Left lung (tissue), 14 donors: ENCODE measurements at places on chromosomes 11 and 22. TPM values are rescaled to one million over a fixed set of nuclear protein-coding genes. Genes with fewer than 3 reads are reported as not detected.

DNA sequence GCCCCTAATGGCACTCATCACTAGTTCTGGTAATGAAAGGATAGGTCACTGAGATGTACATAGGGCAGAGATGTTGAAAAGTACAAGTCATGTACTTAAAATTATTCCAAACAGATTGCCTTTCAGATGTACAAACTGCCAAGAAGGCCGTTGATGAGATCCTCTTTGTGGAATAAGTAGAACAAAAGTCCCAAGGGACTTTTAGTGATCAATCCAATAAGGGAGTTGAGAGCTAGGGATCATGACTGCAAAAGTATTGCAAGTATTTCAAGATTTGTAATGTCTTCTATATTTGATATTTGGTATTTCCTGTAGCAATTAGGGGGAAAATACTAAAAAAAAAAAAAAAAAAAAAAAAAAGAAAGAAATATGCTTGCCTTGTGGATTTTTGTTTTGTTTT, 82.2 kb downstream of the ATG16L2 start:
- H3K4me1 ChIP-seq: no peaks in the 10 kb centered on the region
- no peaks in the 10 kb centered on the region for H3K27me3 ChIP-seq
- peaks cover 15% of the 10 kb centered on the region for H3K36me3 ChIP-seq
- no peak for DNase-seq

GRCh38 chr11:30128269-30128932, 102.4 kb upstream of the FSHB start:
- H3K27ac ChIP-seq: no peak overlapping the region
- no peaks in the 10 kb centered on the region for H3K27me3 ChIP-seq
- H3K4me3 ChIP-seq: no peak overlapping the region
- peak; percentile 32 for DNase-seq
- no peaks in the 10 kb centered on the region for H3K4me1 ChIP-seq

- DNase-seq: no peak
- H3K4me1 ChIP-seq: peaks cover 18% of the 10 kb centered on the region
- H3K4me3 ChIP-seq: no peak overlapping the region
- H3K27me3 ChIP-seq: no peaks in the 10 kb centered on the region
Observed at GRCh38 chr22:30182815-30183214, 63.7 kb downstream of the LIF start.

- peak overlapping the region; percentile 55 for H3K4me3 ChIP-seq
- no peak for DNase-seq
- no peaks in the 10 kb centered on the region for H3K36me3 ChIP-seq
- no peaks in the 10 kb centered on the region for H3K27me3 ChIP-seq
Observed at GRCh38 chr11:19713196-19714021, 772 bp downstream of the NAV2 start.

GRCh38 chr11:100922121-100922520, 207.5 kb downstream of the PGR start:
- DNase-seq: no peak
- no peaks in the 10 kb centered on the region for H3K36me3 ChIP-seq
- no peaks in the 10 kb centered on the region for H3K27me3 ChIP-seq
- no peak overlapping the region for H3K4me3 ChIP-seq

DNA sequence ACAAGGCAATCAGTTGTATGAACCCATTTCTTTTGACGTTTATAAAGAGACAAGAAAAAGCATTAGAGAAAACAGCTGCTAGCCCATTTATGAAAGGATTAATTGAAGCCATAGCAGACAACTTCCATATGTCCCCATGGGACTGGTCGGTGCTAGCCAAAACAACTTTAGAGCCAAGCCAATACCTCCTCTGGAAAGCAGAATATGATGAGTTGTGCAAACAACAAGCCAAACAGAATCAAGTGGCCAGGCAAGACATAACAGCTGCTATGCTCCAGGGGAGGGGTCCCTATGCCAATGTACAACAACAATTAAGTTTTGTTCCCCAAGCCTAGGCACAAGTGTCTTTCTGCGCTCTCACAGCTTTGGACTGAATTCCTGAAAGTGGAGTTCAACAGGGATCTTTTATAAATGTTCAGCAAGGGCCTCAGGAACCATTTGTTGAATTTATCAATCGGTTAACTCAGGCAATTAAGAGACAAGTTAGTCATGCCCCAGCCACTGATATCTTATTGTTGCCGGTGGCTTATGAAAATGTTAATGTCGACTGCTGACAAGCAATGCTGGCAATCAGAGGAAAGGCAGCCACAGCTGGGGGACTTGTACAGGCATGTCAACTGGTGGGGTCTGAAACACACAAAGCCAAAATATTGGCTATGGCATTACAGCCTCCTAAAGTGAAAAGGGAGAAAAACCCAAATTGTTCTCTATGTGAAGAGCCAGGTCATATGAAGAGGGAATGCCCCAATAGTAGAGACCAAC, 1593.1 kb upstream of the TENM4 start:
- peak; percentile 1 for DNase-seq
- H3K4me1 ChIP-seq: no peaks in the 10 kb centered on the region
- no peaks in the 10 kb centered on the region for H3K27me3 ChIP-seq
- H3K36me3 ChIP-seq: no peaks in the 10 kb centered on the region

GRCh38 chr22:34592123-34592740, 473.7 kb upstream of the ISX start:
- H3K4me3 ChIP-seq: no peak overlapping the region
- no peak for DNase-seq
- peaks cover 5% of the 10 kb centered on the region for H3K27me3 ChIP-seq
- no peaks in the 10 kb centered on the region for H3K36me3 ChIP-seq
- H3K27ac ChIP-seq: no peak overlapping the region
- H3K4me1 ChIP-seq: no peaks in the 10 kb centered on the region

GRCh38 chr22:24455751-24456426, 28.5 kb downstream of the ADORA2A start:
- H3K4me1 ChIP-seq: peaks cover 3% of the 10 kb centered on the region
- no peak overlapping the region for H3K4me3 ChIP-seq
- H3K27ac ChIP-seq: no peak overlapping the region
- H3K36me3 ChIP-seq: no peaks in the 10 kb centered on the region

DNA sequence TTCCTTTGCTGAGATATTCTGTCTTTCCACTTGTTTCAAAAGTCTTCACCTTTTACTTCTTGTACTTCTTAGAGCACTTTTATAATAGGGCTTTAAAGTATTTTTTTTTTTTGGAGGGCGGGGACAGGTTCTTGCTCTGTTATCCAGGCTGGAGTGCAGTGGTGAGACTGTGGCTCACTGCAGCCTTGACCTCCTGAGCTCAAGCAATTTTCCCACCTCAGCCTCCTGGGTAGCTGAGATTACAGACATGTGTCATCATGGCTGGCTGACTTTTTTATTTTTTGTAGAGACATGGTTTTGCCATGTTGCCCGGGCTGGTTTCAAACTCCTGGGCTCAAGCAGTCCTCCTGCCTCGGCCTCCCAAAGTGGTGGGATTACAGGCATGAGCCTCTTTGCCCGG, 57.9 kb downstream of the DYNC2H1 start:
- no peak overlapping the region for H3K27ac ChIP-seq
- no peak for DNase-seq
- no peaks in the 10 kb centered on the region for H3K4me1 ChIP-seq
- no peak overlapping the region for H3K4me3 ChIP-seq
- H3K27me3 ChIP-seq: no peaks in the 10 kb centered on the region

GRCh38 chr22:26548984-26549383, 36.7 kb upstream of the TFIP11 start:
- H3K36me3 ChIP-seq: peaks cover 6% of the 10 kb centered on the region
- no peak for DNase-seq
- H3K4me3 ChIP-seq: no peak overlapping the region
- no peaks in the 10 kb centered on the region for H3K27me3 ChIP-seq
- H3K4me1 ChIP-seq: peaks cover 62% of the 10 kb centered on the region

Gene PHOX2A
- not detected for polyA plus RNA-seq

Gene ZP1
- polyA plus RNA-seq: not detected

Gene NPAS4
- polyA plus RNA-seq: 0.06 TPM

Gene KRTAP5-9
- 0.26 TPM for polyA plus RNA-seq
